ENCODE measurements at places on chromosomes 12 and 14. TPM values are rescaled to one million over a fixed set of nuclear protein-coding genes. Genes with fewer than 3 reads are reported as not detected.

NABP2 gene
- 32.1 TPM for total RNA-seq

PAX9 gene
- total RNA-seq: 7.2 TPM

ADAMTS20 gene
- not detected for total RNA-seq

NRIP2 gene
- not detected for total RNA-seq

DNA sequence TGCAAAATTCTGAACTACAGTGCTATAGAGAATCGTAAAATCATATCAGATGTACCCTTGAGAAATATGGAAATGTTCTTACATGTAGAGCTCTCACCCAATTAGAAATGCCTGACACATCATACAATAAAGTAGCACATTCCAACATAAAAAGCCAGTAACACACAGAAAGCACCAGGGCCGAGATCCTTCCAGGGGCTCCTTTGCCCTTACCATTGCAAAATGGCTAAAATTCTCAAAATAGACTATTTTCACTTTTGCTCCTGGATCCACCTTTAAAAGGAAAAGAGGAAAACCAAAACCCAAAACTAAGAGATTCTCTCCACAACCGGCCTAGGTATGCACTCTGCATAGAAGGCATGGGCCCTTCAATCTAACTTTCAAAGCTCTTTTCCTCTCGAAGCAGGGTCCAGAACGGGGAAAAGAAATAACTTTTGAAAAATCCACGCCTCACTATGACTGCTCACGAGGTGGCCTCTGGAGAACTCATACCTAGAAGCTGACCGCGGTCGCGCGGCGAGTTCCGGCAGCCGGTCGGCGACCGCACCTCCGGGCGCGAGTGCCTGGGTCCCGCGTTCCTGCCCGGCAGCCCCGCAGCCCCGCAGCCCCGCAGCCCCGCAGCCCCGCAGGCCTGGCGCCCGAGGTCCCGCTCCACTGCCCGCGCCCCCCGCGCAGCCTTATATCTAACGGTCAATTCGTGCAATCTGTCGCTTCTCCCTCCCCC lies 2.7 kb downstream of the OTX2 start:
- no peak for DNase-seq
- H3K4me1 ChIP-seq: peaks cover under 1% of the 10 kb centered on the region
- no peak overlapping the region for H3K27ac ChIP-seq
- no peaks in the 10 kb centered on the region for H3K36me3 ChIP-seq
- H3K4me3 ChIP-seq: no peak overlapping the region
- no peaks in the 10 kb centered on the region for H3K27me3 ChIP-seq

GRCh38 chr12:109766251-109766778 lies 52.7 kb downstream of the FAM222A start:
- no peaks in the 10 kb centered on the region for H3K4me1 ChIP-seq
- no peaks in the 10 kb centered on the region for H3K27me3 ChIP-seq
- H3K27ac ChIP-seq: no peak overlapping the region
- H3K36me3 ChIP-seq: peaks cover 2% of the 10 kb centered on the region

- no peaks in the 10 kb centered on the region for H3K4me1 ChIP-seq
- DNase-seq: no peak
- H3K27ac ChIP-seq: no peak overlapping the region
- no peaks in the 10 kb centered on the region for H3K27me3 ChIP-seq
Observed at GRCh38 chr12:92021666-92022035, 124.0 kb downstream of the BTG1 start.

DNA sequence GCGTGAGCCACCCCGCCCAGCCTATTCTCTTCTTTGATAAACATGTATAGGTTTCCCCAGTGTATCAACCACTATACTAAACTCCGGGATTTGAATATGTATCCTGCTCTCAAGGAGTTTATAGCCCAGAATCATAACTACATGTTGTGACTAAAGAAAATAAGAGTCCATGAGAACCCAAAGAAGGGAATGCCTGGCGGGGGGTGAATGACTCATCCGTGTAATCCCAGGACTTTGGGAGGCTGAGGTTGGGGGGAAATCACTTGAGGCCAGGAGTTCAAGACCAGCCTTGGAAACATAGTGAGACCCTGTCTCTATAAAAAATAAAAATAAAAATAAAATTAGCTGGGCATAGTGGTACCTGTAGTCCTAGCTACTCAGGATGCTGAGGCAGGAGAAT lies 57.2 kb downstream of the SIX6 start:
- H3K27ac ChIP-seq: no peak overlapping the region
- DNase-seq: no peak
- no peaks in the 10 kb centered on the region for H3K4me1 ChIP-seq
- H3K4me3 ChIP-seq: no peak overlapping the region
- no peaks in the 10 kb centered on the region for H3K36me3 ChIP-seq

- H3K4me1 ChIP-seq: no peaks in the 10 kb centered on the region
- H3K36me3 ChIP-seq: no peaks in the 10 kb centered on the region
- no peaks in the 10 kb centered on the region for H3K27me3 ChIP-seq
Observed at GRCh38 chr12:243381-243780, 19.3 kb downstream of the SLC6A13 start.

DNA sequence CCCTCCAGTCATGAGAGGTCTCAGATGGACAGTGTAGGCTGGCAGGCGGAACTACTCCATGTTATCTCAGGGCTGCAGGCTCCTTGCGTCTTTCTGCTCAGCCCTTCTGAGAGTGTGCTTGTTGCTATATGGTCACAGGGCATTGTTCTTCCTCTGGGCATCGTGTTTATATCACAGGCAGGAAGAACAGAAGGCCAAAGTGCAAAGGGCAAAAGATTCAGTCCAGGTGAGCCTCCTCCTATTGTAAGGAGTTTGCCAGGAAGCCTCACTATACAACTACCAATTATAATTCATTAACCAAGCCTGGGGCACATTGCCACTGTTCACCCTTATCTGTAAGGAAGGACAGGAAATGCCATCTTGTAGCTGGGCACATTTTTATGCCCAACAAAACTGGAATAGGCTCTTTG lies 195.5 kb upstream of the KITLG start:
- no peak for DNase-seq
- no peak overlapping the region for H3K27ac ChIP-seq
- peaks cover 11% of the 10 kb centered on the region for H3K4me1 ChIP-seq
- H3K27me3 ChIP-seq: no peaks in the 10 kb centered on the region
- H3K4me3 ChIP-seq: no peak overlapping the region
- no peaks in the 10 kb centered on the region for H3K36me3 ChIP-seq

DNA sequence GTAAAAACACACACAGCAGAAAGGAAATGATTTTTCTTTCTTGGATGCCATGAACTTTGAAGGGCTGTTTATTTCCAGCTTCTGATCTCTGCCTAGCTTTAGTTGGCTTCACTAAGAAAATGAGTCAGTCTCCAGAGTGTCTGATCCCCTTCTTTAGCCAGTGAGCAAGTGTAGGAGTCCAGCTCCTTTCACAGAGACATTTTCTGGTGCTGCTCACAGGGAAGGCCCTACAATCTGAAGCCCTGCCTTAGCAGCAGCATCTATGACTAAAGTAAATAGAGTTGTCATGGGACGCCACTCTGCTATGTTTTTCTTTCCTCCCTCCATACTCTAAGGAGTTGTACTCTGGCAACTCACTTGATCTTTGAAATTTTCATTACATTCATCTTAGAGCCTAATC lies 103.5 kb downstream of the RPAP3 start:
- no peaks in the 10 kb centered on the region for H3K36me3 ChIP-seq
- H3K27ac ChIP-seq: no peak overlapping the region
- no peaks in the 10 kb centered on the region for H3K27me3 ChIP-seq

GRCh38 chr14:52315355-52315718 lies 1.2 kb downstream of the PTGER2 start:
- no peaks in the 10 kb centered on the region for H3K36me3 ChIP-seq
- H3K27me3 ChIP-seq: no peaks in the 10 kb centered on the region
- no peak for DNase-seq
- H3K4me3 ChIP-seq: peak overlapping the region; percentile 46

DNA sequence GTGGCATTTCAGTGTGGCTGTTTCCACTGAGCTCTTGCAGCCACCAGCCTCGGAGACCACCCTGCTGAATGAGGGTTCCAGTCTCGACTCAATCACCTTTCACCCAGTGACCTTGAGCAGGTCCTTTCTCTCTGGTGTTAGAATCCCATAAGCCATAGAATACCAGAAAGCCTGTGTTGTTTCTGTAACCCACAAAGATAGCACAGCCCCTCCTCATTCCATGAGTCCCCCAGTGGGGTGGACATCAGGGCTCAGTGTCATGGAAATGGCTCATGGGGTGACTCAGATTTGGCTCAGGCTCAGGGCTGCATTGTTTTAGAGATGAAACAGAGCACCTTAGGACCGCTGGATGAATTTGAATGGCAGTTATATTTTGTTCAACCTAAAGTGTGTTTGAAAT lies 171.5 kb downstream of the PTPN11 start:
- no peaks in the 10 kb centered on the region for H3K36me3 ChIP-seq
- DNase-seq: no peak
- H3K4me1 ChIP-seq: no peaks in the 10 kb centered on the region
- H3K27me3 ChIP-seq: no peaks in the 10 kb centered on the region
- H3K4me3 ChIP-seq: no peak overlapping the region

DNA sequence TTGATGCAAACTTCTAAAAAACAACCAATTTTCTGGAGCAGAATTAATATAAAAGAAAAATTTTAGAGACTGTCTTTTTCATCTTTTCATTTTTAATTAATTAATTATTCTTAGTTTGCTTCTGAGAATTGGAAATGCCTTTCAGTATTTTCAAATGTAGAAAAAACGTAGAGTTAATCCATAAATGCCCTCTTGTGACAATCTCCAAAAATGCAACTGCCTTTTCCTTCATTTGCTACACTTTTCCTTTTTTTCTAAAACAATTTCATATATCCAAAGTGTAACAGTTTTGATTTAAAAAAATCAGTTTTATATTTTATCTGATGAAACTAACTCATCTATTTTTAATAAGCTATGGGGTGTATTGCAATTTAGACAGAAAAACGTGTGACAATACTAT lies 409.3 kb downstream of the PRKD1 start:
- H3K27me3 ChIP-seq: no peaks in the 10 kb centered on the region
- DNase-seq: no peak
- H3K36me3 ChIP-seq: no peaks in the 10 kb centered on the region
- H3K27ac ChIP-seq: no peak overlapping the region
- H3K4me1 ChIP-seq: no peaks in the 10 kb centered on the region

DNA sequence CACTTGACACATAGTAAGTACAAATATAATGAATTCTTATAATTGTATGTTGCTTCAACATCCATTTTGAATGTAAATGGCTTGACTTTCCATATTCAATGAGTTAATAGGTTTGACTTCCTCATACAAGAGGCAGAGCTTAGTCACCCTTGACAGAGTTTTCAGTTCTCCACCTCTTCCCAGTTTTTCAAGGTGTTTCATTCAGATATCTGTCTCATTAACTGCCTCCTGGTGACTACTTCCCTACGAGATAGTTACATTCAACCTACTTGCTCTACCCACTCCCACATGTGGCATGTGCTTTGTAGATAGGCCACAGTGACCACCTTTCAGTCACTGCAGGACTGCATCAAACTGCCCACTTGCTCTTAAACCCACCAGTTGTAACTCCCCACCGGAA lies 60.0 kb downstream of the MYF5 start:
- no peak overlapping the region for H3K4me3 ChIP-seq
- 0 out of 2 replicates have a peak, but pooled peaks cover 4% of the 10 kb centered on the region for H3K4me1 ChIP-seq
- H3K27ac ChIP-seq: no peak overlapping the region
- H3K27me3 ChIP-seq: no peaks in the 10 kb centered on the region
- H3K36me3 ChIP-seq: no peaks in the 10 kb centered on the region
- no peak for DNase-seq

- no peak overlapping the region for H3K4me3 ChIP-seq
- no peaks in the 10 kb centered on the region for H3K36me3 ChIP-seq
- no peak for DNase-seq
- H3K27ac ChIP-seq: no peak overlapping the region
Observed at GRCh38 chr14:82432301-82433105, 898.9 kb upstream of the SEL1L start.

- no peaks in the 10 kb centered on the region for H3K36me3 ChIP-seq
- no peaks in the 10 kb centered on the region for H3K27me3 ChIP-seq
- no peak overlapping the region for H3K27ac ChIP-seq
- no peaks in the 10 kb centered on the region for H3K4me1 ChIP-seq
Observed at GRCh38 chr12:45168976-45169375, 46.9 kb upstream of the ANO6 start.

- no peaks in the 10 kb centered on the region for H3K36me3 ChIP-seq
- H3K27me3 ChIP-seq: no peaks in the 10 kb centered on the region
Observed at GRCh38 chr12:26939192-26939832, 1.0 kb downstream of the FGFR1OP2 start.

- H3K27me3 ChIP-seq: no peaks in the 10 kb centered on the region
- H3K4me3 ChIP-seq: peak overlapping the region; percentile 64
- H3K36me3 ChIP-seq: peaks cover 1% of the 10 kb centered on the region
- H3K4me1 ChIP-seq: peaks cover 62% of the 10 kb centered on the region
- peak overlapping the region; percentile 86 for H3K27ac ChIP-seq
Observed at GRCh38 chr14:73759183-73759713, 45.1 kb upstream of the PNMA1 start.
